ENCODE measurements at places on chromosomes 7 and 10. TPM values are rescaled to one million over a fixed set of nuclear protein-coding genes. Genes with fewer than 3 reads are reported as not detected.

VIPR2 gene
- polyA plus RNA-seq: not detected

TMEM176A gene
- polyA plus RNA-seq: 14.1 TPM

CALHM1 gene
- not detected for polyA plus RNA-seq

H2BK1 gene
- not detected for polyA plus RNA-seq

PLXDC2 gene
- 128 TPM for polyA plus RNA-seq

DNA sequence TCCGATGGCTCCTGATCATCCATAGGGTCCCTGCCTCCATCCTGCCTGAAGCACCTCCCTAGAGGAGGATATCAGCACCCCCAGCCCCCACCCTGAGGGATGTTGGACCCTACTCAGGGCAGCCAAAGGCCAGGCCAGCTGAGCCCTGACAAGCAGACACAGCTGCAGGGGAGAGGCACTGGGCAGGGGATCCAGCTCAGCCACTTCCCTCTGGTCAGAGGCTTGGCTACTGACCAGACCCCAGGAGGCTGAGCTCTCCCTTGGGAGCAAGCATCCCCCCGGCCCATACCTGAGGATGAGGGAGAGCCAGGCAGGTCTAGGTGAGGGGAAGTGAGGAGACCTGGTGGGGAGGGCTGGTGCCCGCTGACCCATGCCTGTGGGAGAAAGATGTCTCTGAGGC is 6.6 kb downstream of the LDB3 start:
- DNase-seq: no peak

GRCh38 chr7:134768243-134768642 is 11.2 kb upstream of the CALD1 start:
- DNase-seq: no peak

DNA sequence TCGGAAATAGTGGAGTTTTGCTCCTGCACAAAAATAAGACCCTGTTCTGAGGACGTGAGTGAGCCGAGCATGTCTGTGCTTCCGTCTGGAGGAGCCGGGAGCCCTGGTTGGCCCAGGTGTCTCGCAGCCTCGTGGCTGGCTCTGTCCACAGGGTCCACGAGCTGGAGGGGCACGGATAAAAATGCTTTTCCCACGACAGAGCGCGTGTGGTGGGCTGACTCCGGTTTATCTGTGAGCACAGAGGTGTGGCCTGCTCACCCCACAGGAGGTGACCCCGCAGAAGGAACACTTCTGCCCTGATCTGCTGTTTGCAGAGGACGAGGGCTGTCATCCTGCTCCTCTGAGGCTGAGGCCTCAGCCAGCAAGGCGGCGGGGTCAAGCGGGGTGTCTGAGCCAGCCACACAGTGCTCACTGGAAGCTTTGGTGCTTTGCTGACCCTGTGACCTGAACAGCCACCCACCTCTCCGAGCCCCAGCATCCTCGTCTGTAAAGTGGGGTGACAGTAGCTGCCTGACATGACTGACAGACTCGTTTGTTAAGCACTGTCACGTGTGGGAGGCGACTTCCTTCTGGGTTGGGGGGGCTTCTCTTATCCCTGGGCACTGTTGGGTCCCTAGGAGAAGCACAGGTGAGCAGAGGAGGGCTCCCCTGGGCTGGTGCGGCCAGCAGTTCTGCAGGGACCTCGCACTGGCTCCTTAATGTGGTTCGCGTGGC is 162.5 kb downstream of the DNAJB6 start:
- no peak for DNase-seq

DNA sequence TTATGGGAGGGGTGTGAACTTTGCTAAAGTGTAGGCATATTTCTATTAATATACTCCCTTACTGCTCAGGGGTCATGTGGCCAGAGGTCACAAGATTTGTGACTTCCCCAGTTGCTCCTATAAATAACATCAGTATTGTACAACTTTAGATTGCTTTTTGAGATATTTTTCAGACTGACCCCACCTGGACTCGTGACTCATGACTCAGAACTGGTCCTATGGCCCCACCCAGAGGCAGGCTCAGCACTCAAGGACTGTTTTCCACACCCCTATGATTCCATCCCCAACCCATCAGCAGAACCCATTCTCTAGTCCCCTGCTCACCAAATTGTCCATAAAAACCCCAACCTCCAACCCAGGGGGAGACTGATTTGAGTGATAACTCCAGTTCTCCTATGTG is 2.7 kb upstream of the CUL2 start:
- DNase-seq: peak; percentile 36

- DNase-seq: peak; percentile 95
Observed at GRCh38 chr7:41777894-41778596, 75.2 kb upstream of the INHBA start.

DNA sequence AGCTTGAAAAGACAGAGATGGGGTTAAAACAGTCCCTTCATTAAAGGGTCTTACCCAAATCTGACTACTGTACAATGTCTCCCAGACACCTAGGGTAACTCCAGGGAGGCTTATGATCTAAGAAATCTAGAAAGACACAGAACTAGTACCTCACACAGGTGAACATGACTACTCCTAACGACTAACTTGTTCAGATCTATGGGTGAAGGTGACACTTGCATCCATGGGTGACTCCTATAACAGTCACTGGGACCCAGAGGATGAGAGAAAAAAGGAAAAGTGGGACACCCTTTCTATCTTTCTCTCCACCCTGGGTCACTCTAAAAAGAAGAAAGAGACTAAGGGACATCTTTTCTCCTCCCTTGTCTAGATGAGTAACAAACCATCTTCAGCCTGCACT is 19.2 kb downstream of the AKR1C8 start:
- DNase-seq: no peak

GRCh38 chr10:74909670-74910069 is 83.3 kb downstream of the KAT6B start:
- no peak for DNase-seq
